Fibroblast of skin of left biceps (primary cell): ENCODE measurements at places on chromosomes 2 and 18.

DNA sequence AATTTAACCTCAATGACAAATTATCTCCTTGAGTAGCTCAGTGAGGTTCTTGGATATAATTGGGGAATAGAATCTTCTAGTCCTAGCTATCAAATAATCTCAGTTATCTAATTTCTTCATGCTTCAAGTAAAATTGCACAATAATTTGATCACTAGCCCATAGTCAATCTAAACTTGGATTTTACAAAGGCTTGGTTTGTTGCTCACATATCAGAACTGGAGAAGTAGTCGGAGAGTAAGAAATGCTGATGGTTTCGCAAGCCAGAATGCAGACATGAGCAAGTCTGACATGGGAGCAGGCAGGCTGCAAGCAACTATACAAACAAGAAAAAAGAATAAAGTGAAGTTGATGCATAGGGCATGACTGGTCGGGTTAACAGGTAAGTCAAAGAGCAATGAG, 11.7 kb upstream of the PDE11A start:
- no peak for DNase-seq

DNA sequence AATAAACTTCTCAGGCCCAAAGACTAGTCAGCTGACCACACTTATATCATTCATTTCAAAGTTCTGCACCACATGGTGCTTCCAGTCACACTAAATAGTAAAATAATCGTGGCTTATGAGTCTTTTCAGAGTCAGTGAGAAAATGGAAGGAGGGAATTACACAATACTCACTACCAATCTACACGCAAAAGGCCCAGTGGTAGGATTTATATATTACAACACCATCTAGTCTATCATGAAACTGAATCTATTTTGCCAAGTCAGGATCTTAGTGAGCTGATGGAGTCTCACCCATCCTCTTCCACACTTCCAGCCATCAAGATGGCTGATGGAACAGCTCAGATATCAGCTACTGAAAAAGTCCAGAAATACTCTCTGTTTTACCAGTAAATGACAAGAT, 21.9 kb downstream of the INO80D start:
- no peak for DNase-seq

DNA sequence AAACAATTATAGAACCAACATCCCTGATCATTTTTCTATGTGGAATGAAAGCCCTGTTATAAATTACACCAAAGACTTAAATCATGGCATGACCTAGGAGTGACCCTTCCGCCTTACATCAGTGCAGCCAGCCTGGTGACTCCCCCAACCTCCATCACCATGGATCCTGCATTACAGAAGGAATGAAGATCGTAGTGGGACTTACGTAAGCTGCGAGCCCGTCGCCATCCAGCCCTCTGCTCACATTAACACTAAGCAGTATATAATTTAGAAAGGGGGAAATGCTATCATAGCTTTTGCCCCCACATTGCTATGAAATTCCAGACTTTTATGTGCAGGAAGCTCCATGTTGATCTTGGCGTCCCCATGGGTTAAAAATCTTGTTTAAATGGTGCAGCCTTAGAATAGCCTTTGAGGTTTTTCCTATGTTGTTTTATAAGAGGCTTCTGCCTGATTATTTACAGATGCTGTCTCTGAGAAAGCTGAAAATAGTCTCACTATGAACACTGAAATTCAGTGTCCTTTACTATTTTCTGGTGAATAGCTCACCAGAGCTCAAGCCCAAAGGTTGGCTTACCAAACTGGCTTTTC, 76.3 kb downstream of the COLEC12 start:
- DNase-seq = peak; percentile 91

DNA sequence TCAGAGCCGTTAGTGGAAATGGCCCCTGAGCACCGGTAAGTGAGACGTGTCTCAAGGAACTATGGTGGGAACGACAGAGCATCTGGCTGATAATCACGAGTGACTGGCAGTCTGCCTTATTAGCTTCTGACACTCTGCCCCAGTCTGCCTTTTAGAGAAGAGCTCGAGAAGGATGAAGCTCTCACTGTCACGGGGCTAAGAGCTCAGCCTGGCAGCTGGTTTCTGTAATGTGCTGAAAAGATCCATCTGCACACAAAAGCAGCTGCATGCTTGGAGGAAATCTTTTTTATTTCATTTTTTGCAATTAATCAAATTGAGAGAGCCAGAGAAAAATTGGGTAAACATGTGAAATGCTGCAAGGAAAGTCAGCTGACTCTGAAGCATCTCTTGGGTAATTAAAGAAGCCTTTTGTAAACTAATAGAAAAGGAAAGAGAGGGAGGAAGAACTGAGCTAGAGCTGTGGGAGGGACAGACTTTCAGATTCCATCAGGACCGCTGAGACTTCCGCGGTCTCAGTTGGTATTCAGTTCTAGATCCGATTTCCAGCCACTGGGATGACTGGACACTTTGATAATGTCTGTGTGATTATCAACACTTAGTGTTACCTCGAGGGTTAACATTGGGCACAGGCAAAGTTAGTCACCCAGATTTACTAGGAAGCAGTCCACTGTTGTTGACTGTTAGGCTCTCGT, 24.4 kb downstream of the MBP start:
- peak; percentile 63 for DNase-seq

DNA sequence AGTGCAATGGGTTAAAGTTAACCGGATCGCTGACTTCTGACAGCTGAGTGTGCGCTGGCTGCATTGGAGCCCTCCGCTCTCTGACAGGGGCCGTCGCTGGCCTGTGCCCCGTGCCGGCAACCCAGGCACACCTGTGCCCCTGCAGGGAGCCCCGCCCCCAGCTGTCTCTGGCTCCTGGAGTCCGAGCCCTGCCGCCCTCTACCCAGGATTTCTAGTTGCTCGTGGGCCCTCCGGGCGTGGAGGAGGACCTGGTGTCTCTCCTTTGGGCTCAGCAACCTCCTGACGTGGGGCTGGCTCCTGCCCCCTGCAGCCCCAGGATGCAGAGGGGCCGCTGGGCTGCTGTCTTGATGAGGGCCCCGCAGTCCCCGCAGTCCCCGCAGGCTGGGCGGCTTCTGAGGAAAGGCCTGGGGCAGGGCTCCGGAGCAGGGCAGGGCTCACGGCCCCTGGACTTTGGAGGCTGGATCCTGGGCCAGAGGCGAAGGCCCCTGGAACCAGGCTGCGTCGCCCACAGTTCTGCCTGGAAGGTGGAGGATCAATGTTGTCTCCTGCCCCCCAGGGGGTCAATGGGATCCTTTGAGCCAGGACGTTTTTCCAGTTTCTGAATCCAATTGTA, 172.8 kb downstream of the RNF144A start:
- DNase-seq = no peak
